ENCODE measurements at places on chromosomes 4 and X.

GRCh38 chr4:1405254-1405635, 997 bp downstream of the NKX1-1 start:
- DNase-seq: no peak

- DNase-seq: no peak
These were observed 715.2 kb upstream of the AADAT start for GRCh38 chr4:170804930-170805329.

GRCh38 chrX:4322916-4323315, 609.5 kb upstream of the PRKX start:
- no peak for DNase-seq

GRCh38 chr4:152941411-152941810, 5.3 kb downstream of the FHDC1 start:
- DNase-seq: no peak

GRCh38 chr4:26031704-26032103, 117.7 kb downstream of the SMIM20 start:
- no peak for DNase-seq

GRCh38 chr4:31043382-31044062, 323.4 kb downstream of the PCDH7 start:
- DNase-seq: no peak

DNA sequence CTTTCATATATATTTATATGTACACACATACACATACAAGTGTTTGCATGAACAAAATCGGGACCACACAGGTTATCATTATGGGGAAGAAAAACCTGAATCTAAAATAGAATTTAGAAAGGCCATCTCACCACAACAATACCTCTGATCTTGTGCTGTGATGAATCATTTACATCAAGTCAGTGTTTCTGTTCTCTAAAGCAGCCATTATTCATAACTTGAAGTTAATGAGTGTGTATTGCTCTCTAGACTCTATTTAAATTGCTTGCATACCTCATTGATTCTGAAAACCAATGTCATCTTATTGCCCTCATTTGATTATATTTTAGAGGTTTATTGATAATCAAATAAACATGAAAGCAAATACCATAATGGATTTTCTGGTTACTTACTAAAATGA, 71.6 kb downstream of the FAM114A1 start:
- no peak for DNase-seq

Measured in fibroblast of skin of abdomen (primary cell).